ENCODE measurements at places on chromosomes 16 and 17.
A peak's percentile ranks its signal among the peaks of the same experiment; 100 is the strongest.

- no peak for DNase-seq
Observed at GRCh38 chr17:52986056-52986662, 827.6 kb upstream of the CA10 start.

DNA sequence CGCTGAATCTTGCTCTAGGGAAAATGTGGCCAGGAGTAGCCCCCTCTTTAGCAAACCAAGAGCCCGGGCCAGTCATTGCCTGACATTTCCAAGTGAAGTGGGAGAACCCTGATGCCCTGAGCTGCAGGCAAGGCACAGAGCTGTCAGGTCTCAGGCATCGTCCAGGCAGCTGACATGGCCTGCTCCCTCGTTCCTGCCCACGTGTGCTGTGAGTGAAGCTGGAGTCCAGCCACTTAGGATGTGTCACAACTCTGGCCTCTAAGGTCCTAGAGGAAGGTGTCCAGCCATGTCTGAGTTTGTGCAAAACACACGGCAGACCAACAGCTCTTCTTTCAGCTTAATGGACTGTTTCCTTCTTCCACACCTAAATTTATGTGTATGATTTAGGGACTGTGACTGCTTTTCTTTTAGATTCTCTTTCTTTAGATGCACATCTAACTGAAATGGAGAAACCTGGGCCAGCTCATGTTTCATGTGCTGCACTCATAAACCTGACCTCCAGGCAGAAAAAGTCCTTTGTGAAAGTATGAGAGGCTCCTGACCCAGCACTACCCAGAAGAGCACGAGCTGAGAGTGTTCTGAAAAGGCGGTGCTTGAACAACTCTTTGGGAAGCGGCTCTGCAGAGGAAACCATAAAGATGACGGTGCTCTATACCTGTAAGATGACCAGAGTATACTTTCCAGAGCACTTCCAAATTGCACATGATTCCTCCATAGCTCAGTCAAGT lies 14.8 kb upstream of the LIMD2 start:
- DNase-seq = no peak

DNA sequence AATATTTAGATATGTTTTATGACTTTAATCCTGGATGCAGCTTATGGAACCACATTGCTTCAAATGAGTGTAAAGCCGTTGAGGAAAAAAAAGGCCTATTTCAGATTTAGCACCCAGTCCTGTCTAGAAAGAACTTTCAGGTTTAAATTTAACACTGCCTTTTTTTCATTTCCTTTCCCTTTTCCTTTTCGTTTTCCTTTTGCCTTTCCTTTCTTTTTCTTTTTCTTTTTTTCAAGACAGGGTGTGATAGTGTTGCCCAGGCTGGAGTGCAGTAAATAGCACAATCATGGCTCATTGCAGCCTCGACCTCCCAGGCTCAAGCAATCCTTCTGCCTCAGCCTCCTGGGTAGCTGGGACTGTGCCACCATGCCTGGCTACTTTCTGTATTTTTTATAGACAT lies 15.9 kb downstream of the LUC7L3 start:
- no peak for DNase-seq

DNA sequence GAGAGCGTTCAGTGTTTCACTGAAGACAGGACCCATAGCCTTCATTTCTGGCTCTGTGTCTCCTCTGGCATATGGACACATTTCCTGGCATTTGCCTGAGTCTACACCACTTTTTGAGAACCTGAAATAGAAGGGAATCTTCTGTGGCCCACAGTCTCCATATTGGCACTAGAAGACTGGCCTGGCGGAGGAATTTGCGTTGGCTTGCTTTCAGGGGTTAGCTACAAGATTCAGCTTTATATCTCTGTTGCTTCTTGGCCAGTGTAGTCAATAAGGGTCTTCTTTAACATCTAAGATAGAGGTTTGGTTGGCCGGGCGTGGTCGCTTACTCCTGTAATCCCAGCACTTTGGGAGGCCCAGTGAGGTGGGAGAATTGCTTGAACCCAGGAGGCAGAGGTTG lies 12.8 kb upstream of the CLEC18C start:
- DNase-seq = no peak

GRCh38 chr16:19384656-19385055 lies 33.0 kb upstream of the TMC5 start:
- DNase-seq = no peak

DNA sequence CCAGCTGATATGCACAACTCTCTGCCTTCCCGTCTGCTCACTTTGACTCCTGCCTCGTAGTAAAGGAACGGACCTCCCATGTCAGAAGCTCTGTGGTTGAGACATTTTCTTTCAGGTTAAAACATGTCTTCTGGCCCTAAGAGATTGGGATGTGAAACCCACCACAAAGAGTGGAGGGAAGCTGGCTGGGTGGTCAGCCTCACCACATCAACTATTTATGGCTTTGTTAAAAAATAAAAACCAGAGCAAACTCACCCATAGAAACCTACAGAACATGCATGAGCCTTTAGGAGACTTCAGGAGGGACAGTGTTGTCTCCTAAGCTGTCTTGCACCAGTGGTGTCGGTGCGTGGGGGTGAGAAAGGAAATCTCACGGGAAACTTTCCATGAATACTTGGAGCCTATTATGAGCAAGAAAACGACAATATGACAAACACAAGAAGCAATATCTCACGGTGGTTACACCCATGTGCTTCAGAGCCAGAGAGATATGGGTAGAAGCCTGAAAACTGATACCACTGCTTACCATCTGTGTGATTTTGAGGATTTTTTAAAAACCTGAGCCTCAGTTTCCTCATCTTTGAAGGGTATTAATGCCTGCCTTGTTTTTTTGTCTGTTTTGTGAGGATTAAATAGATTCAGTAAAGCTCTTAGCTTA lies 61.7 kb upstream of the XYLT1 start:
- no peak for DNase-seq

DNA sequence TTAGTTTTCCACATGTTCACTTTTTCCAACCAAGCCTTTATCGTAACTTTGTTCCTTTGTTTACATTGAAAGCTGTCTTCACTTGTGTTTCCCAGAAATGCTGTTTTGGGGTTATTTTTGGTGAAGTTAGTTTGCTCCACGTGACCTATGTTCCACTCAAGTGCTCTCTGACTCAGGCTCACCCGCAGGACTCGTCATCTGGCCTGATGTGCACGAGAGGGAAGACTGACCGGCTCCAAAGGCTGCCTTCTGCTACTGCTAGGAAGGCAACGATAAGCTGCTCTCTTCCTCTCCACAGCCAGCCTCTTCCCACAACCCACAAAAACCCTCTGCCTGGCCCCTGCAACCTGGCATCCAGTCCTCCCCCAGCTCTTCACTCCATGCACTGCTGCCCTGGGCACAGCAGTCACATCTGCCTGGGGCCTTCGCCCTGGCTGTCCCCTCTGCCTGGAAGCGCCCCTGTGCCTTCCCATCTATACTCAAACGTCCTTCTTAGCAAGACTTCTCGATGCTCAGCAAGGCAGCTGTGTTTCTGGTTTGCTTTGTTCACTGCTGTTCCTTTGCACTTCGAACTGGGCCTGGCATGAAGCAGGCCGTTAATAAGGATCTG lies 28.0 kb downstream of the ZCCHC14 start:
- DNase-seq = peak; percentile 66

GRCh38 chr16:17724242-17724898 lies 253.6 kb upstream of the XYLT1 start:
- no peak for DNase-seq

DNA sequence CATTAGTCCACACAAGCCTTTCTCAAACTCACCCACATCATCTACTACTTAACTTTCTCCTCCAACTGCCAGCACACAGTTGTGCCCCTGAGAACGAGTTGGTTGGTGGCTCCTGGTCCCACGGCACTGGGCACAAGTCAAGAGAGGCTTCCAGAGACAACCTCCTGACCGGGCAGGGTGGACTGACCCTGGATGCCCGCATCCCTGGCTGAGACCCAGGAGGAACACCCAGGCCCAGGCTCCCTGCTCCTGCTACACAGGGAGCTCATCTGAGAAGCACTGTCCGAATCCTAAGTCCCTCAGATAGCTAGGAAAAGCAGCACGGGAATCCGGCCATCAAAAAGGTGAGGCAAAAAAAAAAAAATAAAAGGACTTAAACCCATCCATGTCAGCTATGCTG lies 29.0 kb downstream of the WDR45B start:
- DNase-seq = no peak

DNA sequence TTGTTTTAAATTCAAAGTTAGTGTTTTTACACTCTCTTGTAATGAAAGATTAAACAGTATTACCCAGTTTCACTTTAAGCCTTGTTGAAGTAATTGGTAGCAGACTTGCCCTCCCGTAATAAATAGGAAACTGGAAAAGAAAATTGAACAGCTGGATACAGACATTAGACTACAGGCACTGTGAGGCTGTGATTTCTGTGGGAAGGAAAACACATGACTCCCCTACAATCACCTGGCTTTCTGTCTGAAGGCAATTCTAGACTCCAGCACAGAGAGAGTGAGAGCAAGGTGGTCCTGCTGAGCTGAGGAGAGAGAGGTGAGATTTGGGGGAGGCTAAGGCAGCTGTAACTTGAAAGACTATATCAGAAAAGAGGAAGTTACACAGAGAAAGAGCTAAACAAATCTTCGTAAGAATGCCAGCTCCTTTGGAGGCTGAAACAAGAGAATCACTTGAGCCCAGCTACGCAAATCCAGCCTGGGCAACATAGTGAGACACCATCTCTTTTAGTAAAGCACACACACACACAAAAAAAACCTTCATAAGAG lies 57.8 kb upstream of the CDYL2 start:
- no peak for DNase-seq

- DNase-seq = peak; percentile 69
Observed at GRCh38 chr17:50534222-50534978, 1.9 kb downstream of the EPN3 start.

All from small intestine (tissue), 16 donors.